ENCODE measurements at places on chromosomes 3 and 15.

- peak; percentile 33 for DNase-seq
Measured at GRCh38 chr3:31980530-31981205, 394 bp downstream of the OSBPL10 start.

- DNase-seq, result no peak
Measured at GRCh38 chr3:149844091-149844490, 31.1 kb downstream of the RNF13 start.

DNA sequence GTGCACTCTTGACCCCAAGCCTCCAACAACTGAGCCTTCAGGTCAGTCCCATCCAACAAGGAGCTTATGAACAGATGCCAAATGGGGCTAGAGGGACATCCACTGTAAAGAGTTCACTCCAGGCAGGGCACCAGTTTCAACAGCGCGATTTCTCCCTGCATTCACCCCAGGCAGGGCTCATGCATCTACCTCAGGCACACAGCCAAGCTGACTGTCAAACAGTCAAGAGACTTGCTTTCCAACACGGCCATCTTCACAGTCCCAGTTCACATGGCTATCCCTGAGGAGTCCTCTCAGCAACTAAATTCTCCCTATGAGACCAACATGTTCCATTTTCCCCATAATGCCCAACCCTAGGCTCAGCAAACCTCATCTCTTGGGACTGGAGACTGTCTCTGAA is 17.7 kb downstream of the SLC25A20 start:
- no peak for DNase-seq

DNA sequence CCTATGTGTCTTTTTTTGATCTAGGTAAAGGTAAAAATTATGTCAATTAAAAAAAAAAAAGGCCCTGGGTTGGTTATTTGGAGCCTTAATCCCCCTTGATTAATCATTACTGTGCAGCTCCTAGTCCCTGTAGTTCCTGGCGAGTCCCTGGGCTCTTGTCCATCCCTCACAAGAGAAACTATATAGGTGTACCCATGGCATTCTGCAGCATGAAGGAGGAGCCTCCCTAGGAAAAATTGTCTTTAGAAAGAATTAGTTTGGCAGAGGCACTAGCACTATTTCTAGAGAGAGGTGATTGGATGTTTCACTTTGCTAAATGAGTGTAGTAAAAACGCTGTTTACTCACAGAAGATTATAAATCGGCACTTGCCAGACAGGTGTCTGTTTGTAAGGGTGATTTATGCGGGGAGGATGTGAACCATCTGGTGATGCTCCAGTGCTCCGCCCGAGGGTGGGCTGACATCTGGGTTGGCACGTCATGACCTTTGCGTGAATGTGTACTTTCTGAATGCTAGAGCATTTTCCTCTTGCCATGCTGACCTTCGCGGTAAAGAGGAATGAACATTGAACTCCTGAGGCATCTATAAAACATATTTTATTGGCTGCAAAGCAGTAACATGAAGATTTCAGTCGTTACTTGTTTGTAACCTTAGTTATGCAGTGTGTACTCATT is 12.6 kb downstream of the PLCL2 start:
- DNase-seq, result no peak

- no peak for DNase-seq
Measured at GRCh38 chr15:82086243-82086995, 40.6 kb upstream of the MEX3B start.

DNA sequence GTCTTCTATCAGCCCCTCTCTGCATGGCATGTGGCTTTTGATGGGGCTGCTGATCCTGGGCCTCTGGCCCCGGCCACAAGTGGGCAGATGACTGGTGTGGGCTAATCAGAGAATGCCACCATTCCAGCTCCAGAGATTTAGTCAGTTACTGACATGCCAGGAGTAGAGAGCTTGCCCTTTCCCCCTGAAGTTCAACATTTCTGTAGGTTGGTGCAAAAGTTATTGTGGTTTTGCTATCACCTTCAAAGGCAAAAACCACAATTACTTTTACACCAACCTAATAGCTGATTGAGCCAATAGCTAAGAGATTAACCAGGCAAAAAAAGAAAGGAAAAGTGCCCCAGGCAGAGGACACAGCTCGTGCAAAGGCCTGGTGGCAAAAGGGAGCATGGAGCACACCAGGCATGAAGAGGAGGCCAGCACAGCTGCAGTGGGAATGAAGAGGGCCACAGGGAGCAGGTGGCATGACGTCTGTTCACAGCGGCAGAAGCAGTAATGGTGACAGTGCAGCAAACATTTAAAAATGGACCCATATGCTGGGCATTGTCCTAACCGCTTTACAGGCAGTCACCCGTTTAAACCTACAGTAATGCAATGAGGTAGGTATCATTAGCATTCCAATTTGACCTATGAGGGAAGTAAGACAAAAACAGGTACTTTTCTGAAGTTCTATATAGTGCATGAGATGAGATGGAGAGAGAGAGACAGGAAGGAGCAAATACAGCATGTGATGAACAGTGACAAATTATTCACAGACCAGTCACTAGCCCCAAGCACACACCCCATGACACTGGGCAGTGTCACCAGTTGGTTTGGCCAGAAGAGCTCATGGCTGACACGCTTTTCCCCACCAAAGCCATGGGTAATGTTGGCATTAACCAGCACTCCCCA is 373.0 kb upstream of the PROK2 start:
- no peak for DNase-seq

GRCh38 chr3:31434819-31435218 is 97.9 kb upstream of the STT3B start:
- no peak for DNase-seq

DNA sequence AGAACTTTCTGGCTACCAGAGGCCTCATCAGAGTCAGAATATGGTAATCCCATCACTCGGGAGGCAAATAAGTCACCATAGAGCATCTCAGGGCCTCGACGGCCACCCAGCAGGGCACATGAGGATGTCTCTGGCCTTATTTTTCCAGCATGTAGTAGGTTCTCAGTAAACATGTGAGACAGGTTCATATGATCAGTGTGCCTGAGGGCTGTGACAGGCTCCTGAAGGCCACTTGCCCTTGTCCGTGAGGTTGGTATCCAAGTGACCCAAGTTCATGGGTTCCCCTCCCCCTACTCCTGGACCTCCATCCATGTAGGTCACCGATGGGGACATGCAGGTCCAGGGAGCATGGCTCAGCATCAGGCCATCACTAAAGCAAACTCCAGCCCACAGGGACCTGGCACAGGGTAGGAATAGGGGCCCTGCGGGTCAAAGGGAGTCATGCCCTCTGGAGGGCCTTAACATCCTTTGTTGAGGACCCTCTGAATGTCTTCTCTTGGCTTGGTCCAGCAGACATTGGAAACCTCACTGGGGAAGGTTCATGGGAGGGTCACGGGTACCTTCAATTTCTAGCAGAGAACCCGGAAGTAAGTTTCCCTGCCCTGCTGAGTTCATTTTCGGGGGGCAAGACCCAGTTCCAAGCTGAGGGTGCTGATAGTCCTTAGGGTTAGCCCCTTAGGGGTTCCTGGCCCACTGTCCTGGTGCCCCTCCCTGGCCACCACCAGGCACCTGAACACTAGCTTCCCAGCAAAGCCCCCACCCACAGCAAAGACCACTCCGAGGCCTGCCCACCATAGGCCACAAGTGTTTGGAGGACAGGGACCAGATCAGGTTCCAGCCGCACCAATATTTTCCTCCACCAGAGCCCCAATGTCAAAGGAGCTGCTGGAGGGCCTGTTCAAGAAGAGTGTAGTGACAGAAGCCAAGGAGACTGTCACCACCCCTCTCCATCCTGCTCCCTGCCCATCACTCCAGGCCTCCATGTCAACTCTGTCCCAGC is 61.1 kb downstream of the ZNF445 start:
- no peak for DNase-seq

- DNase-seq, result no peak
Measured at GRCh38 chr3:106030627-106030963, 161.8 kb upstream of the CBLB start.

DNA sequence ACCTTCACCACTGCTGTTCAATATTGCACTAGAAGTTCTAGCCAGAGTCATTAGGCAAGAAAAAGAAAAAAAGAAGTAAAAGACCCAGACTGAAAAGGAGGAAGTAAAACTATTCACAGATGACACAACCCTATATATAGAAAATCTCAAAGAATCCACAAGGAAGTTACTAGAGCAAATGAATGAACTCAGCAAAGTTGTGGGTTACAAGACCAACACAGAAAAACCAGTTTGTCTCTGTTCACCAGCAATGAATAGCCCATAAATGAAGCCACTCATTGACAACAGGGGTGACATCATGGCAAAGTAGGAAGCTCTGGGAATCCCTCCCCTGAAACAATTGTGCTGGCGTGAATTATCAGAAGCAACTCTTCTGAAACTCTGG is 4.6 kb downstream of the CFAP100 start:
- no peak for DNase-seq

- no peak for DNase-seq
Measured at GRCh38 chr3:51967384-51968169, at the start of gene PCBP4. TSS of gene PCBP4 (minus strand) at chr3:51967454. CDS start at chr3:51961240, 6,214 bp downstream.

DNA sequence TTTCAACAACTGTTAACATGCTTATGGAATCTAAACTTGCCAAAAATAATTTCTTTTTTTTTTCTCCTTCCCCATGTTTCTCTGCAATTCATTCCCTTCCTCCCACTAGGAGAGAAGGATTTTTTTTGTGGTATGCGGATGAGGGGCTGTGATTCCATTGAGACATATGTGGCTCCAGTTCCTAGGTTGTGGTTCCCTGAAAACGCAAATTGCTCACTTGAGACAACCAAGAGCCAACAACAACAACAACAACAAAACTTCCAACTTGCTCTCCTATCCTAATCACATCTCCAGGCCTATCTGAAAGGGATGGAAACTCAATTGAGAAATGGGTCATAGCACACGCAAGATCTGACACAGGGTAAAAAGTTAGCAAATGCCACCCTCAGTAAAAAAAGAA is 406.5 kb upstream of the TGFBR2 start:
- DNase-seq, result no peak

GRCh38 chr3:36025232-36025631 is 355.1 kb upstream of the STAC start:
- DNase-seq, result no peak

DNA sequence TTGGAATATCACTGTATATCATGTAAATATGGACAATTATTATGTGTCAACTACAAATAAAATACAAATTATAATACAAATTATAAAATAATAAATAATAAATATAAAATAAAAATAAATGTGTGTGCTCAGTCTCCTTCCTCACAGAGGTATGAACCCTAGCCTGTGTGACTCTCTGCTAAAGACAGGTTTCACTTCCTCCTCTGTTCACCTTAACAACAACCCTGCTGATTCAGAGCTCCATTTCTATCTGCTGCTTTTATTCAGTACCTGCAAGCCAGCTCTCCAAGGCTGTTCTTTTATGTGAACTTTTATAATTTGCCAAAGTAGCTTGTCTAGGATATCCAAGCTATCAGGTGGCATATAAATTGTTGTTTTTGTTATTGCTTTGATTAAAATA is 610.7 kb upstream of the GRM7 start:
- no peak for DNase-seq

GRCh38 chr15:66803182-66803729 is 101.2 kb downstream of the SMAD6 start:
- peak; percentile 20 for DNase-seq

DNA sequence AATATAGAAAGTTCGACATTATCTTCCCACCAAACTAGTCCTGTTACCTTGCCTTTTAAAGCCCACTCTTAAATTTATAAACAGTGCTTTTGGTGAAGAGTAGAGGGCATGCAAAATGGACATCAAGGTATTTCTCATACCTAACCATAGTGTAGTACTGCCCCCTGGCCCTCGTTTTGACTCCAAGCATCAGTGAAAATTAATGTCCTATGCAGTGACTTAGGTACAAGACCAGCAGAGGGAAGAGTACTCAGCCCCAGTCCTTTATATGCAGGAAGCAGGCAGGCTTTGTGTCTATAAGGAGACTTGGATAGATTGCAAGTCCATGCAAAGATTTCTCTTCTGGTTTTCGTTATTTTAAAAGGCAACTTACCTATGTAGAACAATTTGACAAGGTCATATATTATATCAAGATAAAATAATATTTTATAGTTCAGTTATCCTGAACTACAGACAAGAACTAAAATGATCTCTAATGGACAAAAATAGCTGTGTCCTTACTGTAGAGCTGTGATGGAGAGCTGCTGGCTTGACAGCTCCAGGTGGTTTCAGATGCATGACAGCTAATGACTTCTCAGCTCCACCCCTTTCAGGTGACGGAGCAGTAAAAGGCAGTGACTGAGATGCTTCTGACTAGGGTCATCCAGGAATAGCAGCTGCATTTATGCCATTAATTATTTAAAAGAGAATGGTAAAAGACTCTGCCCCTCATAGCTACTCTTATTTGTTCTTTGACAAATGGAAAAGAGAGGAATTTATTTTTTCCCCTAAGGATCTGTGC is 646.1 kb downstream of the SQOR start:
- peak; percentile 81 for DNase-seq

GRCh38 chr3:11692532-11692813 is 48.8 kb upstream of the VGLL4 start:
- no peak for DNase-seq

DNA sequence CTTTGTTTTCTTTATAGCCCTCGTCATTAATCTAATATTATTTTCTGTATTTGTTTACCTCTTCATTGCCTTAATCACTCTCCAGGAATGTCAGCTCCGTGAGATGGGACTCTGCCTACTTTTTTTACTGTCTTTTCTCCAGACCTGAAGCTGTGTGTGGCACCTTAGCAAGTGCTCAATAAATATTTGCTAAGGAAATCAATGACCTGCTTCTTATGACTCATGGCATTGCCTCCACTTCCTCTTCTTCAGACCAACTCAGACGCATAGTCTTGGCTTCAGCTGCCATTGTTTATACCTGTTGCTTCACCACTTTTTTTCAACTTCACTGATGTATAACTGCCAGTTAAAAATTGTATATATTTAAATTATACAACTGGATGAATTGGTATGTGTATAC is 218.5 kb upstream of the CMC1 start:
- no peak for DNase-seq

DNA sequence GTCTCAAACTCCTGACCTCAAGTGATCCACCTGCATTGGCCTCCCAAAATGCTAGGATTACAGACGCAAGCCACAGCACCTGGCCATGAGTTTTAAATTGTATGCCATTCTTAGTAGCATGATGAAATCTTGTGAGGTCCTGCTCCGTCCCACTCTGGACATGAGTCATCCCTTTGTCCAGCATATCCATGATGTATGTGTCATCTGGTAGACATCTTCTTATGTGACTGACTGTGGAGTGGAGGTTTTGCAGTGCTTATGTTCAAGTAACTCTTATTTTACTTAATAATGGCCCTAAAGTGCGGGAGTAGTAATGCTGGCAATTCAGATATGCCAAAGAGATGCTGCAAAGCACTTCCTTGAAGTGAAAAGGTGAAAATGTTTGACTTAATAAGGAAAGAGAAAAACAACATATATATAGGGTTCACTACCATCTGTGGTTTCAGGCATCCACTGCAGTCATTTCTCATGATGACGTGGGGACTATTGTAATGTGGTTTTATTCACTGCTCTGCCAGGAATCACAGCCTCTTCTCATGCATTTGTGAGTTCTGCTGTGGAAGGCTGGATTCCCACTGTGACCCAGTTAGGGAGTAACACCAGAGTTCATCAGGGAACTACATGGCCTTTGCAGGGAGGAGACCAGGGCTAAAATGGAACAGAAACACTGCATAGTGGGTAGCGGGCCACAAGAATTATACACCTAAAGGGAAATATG is 204.6 kb upstream of the STRIT1 start:
- no peak for DNase-seq
